ENCODE measurements at places on chromosomes 11 and 22. TPM values are rescaled to one million over a fixed set of nuclear protein-coding genes. Genes with fewer than 3 reads are reported as not detected.

The SLC22A25 gene
- 0.10 TPM for total RNA-seq

The NPTXR gene
- total RNA-seq = 2.5 TPM

The POLA2 gene
- 8.1 TPM for total RNA-seq

The CREB3L1 gene
- total RNA-seq = 27.1 TPM

The MAPK8IP2 gene
- total RNA-seq = 1.6 TPM

The HTR3A gene
- total RNA-seq = 0.99 TPM

The CABP7 gene
- total RNA-seq = 0.10 TPM

The GGT5 gene
- total RNA-seq = 2.6 TPM

The OR52N4 gene
- total RNA-seq = not detected

The MAPK11 gene
- 5.2 TPM for total RNA-seq

The C1QTNF4 gene
- total RNA-seq = 1.3 TPM

The TBX10 gene
- not detected for total RNA-seq

The MMP13 gene
- not detected for total RNA-seq

The ZNF280B gene
- total RNA-seq = 0.59 TPM

The OR4A16 gene
- not detected for total RNA-seq

The APOA4 gene
- total RNA-seq = not detected

The MFNG gene
- 2.4 TPM for total RNA-seq

The RTN4R gene
- total RNA-seq = 1.3 TPM

The SCN2B gene
- 2.8 TPM for total RNA-seq

The RHOG gene
- 7.6 TPM for total RNA-seq

The NXF1 gene
- 33.4 TPM for total RNA-seq

All from skin of body (tissue), 3 donors.